ENCODE measurements at places on chromosomes 11 and 22. TPM values are rescaled to one million over a fixed set of nuclear protein-coding genes. Genes with fewer than 3 reads are reported as not detected.

DNA sequence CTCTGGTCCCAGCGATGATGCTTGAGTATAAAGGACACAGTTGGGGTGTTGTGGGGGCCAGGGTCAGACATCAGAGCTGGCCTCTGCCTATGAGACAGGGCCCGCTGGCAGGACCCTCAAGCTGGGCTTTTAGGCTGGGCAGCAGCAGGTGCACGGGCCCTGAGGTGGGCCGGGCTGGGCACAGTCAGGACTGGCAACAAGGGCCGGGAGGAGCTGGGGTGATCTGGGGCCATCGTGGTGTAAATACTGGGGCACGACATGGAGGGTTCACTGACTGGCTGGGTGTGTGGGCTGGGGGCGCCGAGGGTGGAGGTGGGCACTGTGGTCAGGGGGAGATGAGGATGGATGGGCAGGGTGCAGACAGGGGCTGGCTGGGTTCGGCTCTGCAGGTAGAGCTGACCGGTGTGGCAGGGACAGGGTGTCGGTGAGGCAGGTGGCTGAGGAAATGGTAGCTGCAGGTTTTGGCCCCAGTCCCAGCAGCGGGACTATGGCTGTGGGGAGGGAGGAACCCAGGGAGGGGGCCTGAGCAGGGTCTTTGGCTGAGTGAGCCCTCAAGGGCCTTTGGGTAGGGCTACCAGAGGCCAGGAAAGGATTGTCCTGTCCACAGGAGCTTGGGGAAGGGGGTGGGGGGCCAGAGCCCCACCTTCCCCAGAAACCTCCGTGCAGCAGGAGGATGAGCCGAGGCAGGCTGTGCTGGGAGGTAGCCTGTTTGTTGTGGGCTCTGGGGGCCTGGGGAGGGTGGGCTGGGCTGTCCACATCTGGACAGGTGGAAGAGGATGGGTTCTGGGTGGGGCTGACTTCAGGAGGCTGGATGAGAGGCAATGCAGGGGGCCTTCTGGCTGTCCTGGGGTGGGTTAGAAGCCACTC, 81.4 kb downstream of the KCNQ1 start:
- no peak for DNase-seq

GRCh38 chr11:125229916-125230315, 65.4 kb downstream of the PKNOX2 start:
- DNase-seq = no peak

DNA sequence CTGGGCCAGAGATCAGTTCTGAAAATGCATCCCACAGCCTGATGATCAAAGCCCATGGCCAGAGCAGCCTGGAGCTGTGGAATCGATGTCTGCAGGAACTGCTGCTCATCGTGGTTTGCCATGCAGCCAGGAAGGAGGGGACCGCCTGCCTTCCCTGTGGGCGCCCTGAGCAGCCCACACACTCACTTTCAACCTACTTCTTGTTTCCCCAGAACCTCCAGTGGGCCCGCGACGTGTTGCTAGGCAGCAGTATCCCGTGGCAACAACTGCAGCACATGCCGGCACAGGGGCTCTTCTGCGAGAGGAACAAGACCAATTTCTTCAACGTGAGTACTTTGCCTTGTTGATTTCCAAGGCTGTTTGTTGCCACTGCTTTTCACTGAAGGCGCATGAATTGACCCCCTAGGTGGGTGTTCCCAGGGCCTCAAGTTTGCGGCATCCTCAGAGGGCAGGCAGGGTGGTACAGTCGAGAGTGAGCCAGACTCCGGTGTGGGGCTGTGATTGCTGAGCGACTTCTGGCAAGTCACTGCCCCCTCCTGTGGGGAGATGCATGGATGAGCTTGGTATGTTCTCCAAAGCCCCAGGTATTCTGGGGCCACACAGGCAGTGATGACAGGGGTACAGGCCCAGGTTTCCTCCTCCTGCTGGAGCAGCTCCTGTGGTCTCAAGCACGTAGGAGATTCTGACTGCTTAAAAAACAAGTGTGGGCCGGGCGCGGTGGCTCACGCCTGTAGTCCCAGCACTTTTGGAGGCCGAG, 47.0 kb upstream of the SUSD2 start:
- peak; percentile 77 for DNase-seq

- DNase-seq = no peak
Observed at GRCh38 chr11:95283650-95284049, 52.6 kb upstream of the SESN3 start.

GRCh38 chr11:872799-873198, 30.1 kb downstream of the TSPAN4 start:
- no peak for DNase-seq

DNA sequence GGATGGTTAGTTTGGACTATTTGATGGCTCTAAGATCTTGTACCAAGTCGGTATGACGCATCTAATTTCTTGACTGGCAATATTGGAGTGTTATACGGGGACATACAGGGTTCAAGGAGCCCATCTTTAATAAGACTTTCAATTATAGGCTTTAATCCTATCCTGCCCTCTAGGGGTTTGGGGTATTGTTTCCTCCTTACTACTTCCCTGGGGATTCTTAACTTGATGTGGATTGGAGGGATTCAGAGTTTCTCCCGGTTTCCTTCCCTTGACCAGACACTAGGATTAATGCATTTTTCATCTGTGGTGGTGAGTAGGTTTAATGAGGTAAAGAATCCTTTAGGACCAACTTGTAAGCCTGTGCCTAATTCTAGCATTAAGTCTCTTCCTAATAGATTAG, 18.8 kb downstream of the CYP2D6 start:
- DNase-seq = no peak

DNA sequence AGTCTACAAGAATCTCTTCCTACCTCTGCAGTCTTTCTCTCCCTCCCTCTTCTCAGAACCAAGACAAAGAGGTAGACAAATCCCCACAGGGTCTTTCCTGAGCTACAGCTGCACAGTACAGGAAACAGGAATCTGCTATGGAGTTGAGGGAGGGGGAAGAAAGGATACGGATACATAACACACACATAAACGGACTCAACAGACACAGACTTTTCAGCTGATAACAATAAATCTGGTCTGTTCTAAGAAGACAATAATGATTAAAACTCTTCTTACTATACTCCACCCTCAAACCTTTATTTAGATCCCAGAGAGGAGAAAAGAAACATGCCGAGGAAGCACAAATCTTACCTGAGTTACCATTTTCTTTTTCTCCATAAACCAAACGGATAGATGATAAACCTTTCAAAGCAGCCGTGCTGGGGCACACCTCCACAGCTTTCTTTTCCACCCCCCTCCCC, 122.2 kb downstream of the APOL5 start:
- peak; percentile 79 for DNase-seq

- DNase-seq = no peak
Observed at GRCh38 chr22:48781868-48782267, 1045.8 kb downstream of the BRD1 start.

GRCh38 chr11:111945198-111945597, 8.1 kb downstream of the DIXDC1 start:
- DNase-seq = no peak

GRCh38 chr11:117872975-117873827, 3.3 kb downstream of the FXYD6 start:
- DNase-seq = no peak

DNA sequence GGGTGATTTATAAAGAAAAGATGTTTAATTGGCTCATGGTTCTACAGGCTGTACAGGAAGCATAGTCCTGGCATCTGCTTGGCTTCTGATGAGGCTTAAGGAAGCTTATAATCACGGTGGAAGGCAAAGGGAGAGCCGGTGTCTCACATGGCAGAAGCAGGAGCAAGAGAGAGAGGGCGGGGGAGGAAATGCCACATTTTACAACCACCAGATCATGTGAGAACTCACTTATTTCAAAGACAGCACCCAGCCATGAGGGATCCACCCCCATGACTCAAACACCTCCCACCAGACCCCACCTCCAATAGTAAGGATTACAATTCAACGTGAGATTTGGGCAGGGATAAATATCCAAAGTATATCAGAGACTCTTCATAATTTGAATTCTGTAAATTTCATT, 200.7 kb downstream of the MSANTD4 start:
- no peak for DNase-seq

- peak; percentile 82 for DNase-seq
Observed at GRCh38 chr22:33535937-33536875, 384.1 kb downstream of the LARGE1 start.

GRCh38 chr11:23314162-23314561, 453.9 kb upstream of the CCDC179 start:
- no peak for DNase-seq

DNA sequence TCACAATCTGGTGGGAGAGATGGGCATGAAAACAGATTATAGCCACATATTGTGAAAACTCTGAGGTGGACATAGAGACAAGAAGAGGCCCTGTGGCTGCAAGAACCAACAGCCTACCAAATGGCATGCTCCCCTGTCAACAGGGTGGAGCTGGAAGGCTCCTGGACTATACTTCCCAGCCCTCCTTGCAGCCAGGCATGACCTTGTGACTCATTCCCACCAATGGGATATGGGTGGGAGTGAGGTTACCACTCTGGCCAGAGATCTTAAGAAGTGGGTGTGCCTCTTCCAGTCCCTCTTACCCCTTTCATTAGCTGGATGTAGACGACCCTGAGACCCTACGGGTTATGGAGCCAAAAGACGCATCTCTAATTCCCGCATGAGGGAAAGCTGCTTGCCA, 126.4 kb upstream of the ZBED5 start:
- no peak for DNase-seq

DNA sequence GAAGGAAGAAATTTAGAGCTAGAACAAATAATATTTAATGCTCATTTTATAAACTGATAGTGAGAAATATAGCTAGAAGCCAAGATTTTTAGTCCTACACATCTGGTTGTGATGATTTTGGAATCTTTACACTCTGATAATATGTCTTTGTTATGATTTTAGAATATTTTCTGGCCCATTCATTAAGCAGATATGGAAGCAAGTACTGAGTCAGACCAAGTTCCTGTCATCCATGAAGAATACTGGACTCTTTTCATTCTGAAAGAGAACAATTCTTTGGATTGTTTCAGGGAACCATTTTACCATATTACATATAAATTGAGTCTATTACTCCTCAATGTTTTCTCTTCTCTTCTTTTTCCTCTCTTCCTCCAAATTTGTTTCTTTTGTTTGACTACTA, 227.4 kb downstream of the TMEM135 start:
- no peak for DNase-seq

Gene ACCS
- total RNA-seq = 31.6 TPM

Gene ACP2
- 74.7 TPM for total RNA-seq

Gene CELF1
- total RNA-seq = 184 TPM

Gene LDHAL6A
- not detected for total RNA-seq

Gene MUC6
- total RNA-seq = not detected

Measured in lung (tissue), 17 donors.